HFFc6 (cell line): ENCODE measurements at places on chromosomes 16 and 17. TPM values are rescaled to one million over a fixed set of nuclear protein-coding genes. Genes with fewer than 3 reads are reported as not detected.

Gene CRHR1
- total RNA-seq, result not detected in 2 replicates

DNA sequence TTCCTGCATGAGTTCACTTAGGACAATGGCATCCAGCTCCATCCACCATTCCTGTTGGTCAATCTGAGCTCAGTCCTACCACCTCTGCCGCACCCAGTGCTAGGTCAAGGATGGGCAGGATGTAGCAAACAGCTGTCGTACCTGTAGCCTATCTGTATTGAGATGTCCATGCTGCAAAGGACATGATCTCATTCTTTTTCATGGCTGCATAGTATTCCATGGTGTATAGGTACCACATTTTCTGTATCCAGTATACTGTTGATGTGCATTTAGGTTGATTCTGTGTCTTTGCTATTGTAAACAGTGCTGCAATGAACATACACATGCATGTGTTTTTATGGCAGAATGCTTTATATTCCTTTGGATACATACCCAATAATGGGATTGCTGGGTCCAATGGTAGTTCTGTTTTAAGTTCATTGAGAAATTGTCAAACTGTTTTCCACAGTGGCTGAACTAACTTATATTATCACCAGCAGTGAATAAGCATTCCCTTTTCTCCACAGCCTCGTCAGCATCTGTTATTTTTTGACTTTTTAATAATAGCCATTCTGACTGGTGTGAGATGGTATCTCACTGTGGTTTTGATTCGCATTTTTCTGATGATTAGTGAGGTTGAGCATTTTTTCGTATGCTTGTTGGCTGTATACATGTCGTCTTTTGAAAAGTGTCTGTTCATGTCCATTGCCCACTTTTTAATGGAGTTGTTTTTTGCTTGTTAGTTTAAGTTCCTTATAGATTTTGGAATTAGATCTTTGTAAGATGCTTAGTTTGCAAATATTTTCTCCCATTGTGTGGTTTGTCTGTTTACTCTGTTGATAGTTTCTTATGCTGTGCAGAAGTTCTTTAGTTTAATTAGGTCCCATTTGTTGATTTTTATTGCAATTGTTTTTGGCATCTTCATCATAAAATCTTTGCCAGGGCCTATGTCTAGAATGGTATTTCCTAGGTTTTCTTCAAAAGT is 7.2 kb upstream of the MRTFB start:
- peak; percentile 65 for DNase-seq

- no peak for DNase-seq
These were observed 780.2 kb upstream of the CA10 start for GRCh38 chr17:52938623-52939230.

GRCh38 chr17:29189355-29189754 is 9.2 kb upstream of the MYO18A start:
- no peak for DNase-seq

DNA sequence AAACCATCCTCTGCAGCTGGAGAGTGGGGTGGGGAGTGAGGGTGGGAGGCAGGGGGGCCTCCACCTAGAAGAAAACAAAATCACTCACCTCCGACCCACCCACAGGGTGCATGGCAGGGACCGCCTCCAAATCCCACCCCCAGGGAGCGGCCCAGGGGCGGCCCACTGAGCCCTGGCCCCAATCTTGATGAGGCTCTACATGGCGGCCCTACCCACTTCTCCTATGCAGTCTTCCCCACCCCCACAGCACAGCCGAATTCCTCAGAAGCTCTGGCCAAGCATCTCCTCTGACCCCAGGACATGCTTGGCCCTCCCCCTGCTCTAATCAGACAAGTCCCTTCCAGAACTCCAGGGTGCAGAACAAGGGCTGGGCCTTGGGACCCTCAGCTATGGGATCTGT is 18.2 kb upstream of the FASN start:
- no peak for DNase-seq

DNA sequence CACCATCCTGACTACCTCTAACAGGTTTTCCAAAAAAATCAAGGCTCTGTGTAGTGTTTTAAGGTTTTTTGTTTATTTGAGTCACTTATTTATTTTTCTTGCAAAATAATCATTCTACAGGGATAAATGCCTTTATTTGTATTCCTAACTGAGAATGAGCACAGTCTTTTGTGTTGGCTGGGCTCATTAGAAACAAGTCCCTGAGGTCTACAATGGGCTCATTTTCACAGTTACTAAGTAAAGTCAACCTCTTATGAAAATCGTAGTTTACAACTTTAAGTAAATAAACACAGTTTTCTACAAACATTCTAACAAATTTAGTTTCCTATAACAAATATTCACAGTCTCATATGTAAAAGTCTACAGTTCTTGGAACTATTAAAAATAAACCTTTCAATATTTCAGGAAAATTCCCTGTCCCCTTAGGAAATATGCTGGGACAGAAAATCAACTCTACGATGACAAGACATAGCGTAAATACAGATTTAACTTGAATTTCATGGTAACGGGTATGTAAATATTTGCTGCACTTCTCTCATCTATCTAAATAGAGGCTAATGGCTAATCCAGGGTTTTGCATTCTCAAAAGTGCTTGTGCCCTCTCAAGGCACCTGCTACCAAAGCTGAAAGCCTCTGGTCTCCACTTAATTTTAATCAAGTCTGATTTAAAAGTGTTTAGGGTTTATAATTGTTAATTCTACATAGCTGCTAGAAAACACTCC is 31.5 kb upstream of the CDH5 start:
- no peak for DNase-seq

DNA sequence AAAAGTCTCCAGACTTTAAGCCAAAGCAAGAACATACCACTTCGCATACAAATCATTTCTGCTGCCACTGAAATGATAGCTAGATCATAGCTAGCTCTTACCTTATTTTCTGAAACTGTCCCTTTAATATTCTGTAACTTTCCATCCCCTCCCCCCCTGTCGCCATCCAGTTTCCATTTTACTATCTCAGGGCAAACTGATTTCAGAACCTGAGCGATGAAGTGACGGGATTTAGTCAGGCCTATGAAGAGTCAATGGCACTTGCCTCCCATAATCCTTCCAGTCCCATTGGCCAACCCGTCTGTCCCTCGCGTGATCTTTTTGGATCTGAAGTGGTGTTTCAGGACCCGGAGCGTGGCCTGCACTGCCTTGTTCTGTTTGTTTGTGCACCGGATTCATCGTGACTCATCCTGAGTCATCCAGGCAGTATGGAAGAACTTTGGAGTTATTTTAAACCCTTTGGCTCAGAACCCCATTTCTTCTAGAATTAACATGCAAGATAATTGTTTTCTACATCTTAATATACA is 199.8 kb upstream of the CHMP6 start:
- peak; percentile 98 for DNase-seq

DNA sequence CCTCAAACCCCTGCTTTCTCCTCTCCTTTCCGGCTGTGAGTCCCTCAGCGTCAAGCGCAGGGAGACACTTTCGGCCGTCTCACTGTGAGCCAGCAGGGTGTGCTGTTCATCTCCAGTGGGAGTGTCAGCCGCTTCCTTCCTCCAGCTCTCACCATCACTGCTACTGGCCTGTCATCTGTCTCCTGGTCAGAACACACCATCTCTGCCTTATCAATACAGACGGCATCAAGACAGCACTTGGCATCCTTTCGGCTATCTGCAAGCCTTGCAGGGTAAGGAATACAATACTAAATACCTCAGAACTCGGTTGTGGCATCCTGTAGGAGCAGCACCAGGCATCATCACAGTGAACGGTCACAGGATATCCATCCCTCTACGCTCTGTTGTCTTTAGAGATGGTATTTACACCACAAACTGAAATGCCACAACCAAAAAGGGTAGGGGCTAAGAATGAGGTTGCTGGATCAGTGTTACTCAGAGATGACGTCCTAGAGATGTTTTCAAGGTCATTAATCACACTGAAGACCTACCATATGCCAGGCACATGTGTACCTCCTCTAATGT is 20.7 kb upstream of the CMTM4 start:
- DNase-seq, result peak; percentile 67

GRCh38 chr16:23908790-23909189 is 73.0 kb downstream of the PRKCB start:
- DNase-seq, result no peak

DNA sequence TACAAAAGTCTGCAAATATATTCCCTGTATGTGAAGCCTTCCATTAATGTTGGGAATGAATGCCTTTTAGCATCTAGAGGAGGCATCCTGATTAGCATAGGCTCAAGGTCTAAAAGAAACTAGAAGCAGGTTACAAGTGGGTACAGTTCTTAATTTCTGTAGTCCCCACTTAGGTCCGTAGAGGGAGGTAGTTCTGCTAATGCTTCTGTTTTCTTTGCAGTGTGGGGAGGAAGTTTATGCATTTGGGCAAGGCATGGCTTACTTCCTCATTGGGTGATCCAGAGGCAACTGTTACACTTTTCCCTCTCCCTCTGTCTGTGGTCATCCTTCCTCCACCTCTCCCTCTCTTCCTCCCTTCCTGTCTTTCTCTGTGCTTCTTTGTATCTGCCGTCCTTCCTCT is 108.4 kb upstream of the ZKSCAN2 start:
- no peak for DNase-seq

DNA sequence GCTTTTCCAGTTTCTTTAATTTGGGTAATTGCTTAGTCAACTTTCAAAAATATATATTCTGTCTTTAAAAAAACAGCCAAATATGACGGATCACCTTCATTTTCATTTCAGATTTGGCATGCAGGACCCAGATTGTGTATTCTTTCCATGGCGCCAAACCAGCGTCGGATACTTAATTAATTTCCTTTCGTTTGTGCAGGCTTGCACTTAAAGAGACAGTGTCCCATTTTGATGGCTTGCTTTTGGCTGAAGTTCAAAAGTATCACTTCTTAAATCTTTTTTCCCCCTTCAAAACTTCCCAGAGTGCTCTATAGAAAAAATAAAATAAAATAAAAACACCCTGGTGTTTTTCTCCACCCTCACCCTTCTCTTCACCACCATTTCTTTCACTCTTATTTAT is 394.5 kb upstream of the SOX9 start:
- DNase-seq, result no peak

- DNase-seq, result no peak
These were observed 6.3 kb downstream of the MYBBP1A start for GRCh38 chr17:4548721-4549531.

DNA sequence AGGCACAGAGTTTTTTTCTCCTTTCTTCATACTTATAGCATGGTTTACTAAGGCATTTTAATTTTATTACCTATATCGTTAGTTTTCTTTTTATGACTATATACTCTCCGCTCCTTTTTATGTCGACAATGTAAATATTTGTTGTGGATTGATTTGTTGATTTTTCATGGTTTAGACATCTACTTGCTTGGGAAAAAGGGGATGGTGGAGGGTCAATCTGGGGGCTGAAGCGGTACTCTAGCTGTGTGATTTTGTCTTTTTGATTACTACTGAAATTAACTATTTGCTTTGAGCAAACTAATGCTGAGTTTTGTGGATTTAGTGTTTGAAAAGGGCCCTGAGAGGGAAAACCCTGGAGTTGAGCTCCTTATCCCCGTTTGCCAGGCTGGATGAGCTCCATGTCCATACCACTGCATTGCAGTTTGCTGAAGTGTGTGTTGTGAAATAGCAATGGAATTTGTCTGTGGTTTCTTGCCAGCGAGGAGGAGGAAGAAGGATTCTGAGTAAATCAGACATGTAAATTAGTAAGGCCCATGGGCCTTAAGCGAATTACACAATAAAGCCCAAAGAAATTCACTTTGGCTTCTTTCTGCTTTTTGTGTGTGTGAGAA is 72.0 kb downstream of the FTO start:
- DNase-seq, result peak; percentile 85

GRCh38 chr16:29304251-29304650 is 102.3 kb downstream of the NPIPB11 start:
- DNase-seq, result no peak

Gene UTS2R
- total RNA-seq, result not detected in 3 replicates

- DNase-seq, result peak; percentile 25
These were observed 13.4 kb downstream of the WFDC1 start for GRCh38 chr16:84308120-84308519.

GRCh38 chr16:89944773-89945172 is 3.8 kb upstream of the DEF8 start:
- no peak for DNase-seq

DNA sequence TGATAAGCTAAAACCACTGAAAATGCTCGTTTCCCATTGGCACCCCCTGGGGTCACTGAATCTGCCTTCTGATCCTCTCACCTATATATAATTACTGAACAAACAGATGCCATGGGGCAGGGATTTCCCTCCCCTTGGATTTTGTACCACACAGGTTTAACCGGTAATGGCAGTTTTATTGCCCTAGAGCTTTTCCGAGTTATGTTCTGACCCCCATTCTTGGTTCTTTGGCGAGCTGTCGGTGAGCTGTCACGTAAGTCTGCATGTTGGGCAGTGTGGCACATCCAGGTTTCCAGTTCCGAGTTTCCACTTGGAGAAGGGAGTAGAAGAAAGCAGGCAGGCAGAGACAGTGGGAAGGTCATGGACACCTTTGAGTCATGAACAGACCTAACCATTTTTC is 7.1 kb downstream of the TMEM97 start:
- DNase-seq, result no peak

GRCh38 chr17:34242587-34243363 is 12.3 kb upstream of the CCL2 start:
- DNase-seq, result no peak

DNA sequence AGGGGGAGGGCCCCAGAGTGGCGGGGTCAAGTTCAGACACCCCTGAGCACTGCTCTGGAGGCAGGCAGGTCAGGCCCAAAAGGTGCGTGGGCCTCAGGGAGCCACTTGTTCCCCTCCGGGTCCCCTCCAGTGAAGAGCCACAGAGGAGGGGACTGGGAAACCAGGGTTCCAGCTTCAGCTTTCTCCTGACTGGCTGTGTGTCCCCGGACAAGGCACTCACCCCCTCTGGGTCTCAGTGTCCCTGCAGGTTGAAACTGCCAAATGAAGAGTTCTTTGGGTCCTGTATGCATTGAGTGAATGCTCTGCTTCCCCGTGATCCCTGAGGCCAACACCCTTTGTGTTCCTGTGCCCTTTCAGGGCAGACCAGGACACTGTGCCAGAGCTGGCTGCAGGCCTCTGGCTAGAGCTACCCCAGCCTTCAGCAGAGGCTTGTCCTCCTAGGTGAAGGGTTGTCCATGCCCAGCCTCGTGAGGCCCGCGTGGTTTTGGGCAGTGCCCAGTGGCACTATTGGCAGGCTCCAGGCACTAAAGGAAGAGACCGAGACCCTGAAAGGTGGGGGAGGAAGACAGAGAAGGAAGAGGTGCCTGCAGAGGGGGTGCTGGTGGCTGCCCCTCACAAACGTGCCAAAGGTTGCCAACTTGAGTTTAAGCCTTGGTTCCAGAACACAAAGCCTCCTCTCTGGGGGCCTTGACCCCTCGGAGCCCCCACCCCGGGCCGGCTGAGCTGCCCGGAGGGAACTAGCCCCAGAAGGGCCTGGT is 13.3 kb upstream of the WNT3 start:
- no peak for DNase-seq

- DNase-seq, result no peak
These were observed 2.2 kb downstream of the HS3ST6 start for GRCh38 chr16:1915732-1916639.

GRCh38 chr17:63675607-63676546 is 24.0 kb downstream of the LIMD2 start:
- DNase-seq, result peak; percentile 78
